Right lung (tissue), 10 donors: ENCODE measurements at places on chromosomes 6 and 20. TPM values are rescaled to one million over a fixed set of nuclear protein-coding genes. Genes with fewer than 3 reads are reported as not detected.

DNA sequence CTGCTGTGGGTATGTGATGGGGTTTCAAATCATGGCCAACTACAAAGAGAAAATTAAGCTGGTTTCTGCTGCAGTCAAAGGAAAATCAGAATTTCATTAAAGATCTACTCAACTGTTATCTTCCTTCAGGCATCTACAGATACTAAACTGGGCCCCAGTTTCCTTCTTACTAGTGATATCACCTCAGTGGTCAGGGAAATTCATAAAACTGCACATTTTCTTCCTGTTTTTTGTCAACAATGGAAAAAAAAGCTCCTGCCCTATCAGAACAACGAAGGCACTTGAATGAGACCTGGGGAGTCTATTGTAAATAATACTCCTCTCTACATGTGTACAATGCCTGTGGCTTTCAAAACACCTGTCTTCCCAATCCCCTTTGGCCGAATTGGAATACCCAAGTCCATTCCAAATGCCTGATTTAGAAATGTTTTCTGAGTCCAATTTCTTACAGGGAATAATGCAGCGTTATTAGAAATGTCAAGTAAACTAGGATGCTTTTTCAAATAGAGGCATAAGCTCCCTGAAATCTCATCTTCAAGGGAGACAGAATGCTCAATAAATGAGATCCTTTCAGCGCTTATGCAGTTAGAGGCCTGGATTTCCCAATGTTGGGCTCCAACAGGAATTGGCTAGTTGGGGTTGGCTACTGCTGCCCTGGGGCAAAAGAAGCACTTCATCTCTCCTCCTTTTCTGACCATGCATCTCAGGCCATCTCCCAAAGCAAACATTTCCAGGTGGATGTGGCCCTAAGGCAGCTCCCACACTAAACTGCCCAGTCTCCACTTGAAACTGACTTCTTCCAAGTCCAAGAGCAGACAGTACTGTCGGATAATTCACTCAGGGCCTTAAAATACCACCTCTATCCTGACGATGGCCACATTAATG, 143.3 kb downstream of the NFATC2 start:
- no peak for DNase-seq

DNA sequence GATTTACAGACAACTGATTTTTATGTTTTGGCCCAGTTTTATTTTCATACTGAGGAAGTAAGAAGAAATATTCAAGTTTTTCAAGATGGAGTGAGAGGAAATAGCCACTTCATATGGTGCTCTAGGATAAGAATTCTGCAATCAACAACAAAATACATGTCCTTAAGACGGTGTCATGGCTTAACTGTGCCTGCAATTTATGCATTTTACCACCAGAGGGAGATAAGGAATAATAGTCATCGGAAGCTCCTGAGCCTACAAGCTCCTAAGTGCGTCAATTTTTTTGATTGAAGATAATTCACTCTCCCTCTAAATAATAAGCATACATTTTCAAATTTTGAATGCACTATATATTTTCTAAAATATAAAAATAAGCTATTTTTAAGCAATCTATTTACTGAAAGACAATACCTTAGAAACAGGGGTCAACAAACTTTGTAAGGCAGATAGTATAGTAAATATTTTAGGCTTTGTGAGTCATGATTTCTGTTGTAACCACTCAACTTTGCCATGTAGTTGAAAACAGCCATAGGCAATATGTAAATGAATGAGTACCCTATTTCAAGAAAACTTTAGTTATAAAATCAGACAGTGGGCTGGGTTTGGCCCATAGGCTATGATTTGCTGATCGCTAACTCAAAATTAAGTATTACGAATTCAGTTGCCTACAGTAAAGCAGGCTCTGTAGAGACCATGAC, 230.9 kb upstream of the DTNBP1 start:
- DNase-seq, result no peak

Gene PDYN
- not detected for polyA plus RNA-seq

Gene ADIG
- polyA plus RNA-seq, result not detected

DNA sequence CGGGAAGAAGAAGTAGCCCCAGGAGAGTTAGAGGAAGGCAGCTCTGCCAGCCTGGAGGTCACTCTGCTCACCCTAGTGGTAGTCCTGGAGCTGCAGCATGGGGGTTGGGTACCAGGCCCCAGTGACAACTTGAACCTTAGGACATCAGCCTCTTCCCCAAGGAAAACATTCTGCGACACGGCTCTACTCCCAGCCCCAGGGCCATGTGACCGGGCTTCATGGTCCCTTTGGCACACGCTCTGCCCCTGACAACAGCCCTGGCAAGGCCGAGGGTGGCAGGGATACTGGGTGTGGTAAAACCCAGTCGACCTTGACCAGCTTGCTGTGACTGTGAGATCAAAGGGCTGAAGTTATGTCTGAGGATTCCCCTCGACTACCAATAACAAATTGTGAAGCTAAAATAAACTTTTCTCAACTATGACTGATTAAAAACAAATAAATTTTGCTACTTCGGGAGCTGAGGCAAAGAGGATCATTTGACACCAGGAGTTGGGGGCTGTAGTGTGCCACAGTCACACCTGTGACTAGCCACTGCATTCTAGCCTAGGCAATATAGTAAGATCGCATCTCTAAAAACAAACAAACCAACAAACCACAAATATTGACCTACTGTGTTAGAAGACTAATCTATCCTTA, 24.4 kb upstream of the ARID1B start:
- DNase-seq, result no peak
